ENCODE measurements at places on chromosomes 4 and X.

DNA sequence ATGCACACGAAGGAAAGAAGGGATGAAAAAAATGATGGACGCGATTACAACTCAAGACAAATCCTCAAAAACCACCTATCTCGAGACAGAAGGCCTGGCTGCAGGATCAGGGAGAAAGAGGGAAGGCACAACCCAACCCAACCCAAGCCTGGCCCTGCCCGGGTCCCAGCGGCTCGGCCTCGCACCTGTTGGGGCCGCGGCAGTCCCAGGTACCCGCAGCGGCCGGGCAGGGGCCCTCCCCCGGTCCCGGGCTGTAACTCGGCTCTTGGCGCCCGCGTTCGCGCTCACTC, 464 bp downstream of the RASGEF1B start:
- peaks cover 46% of the 10 kb centered on the region for H3K4me1 ChIP-seq
- H3K4me3 ChIP-seq, result peak overlapping the region; percentile 75
- no peaks in the 10 kb centered on the region for H3K36me3 ChIP-seq
- no peaks in the 10 kb centered on the region for H3K27me3 ChIP-seq
- peak overlapping the region; percentile 97 for H3K27ac ChIP-seq

DNA sequence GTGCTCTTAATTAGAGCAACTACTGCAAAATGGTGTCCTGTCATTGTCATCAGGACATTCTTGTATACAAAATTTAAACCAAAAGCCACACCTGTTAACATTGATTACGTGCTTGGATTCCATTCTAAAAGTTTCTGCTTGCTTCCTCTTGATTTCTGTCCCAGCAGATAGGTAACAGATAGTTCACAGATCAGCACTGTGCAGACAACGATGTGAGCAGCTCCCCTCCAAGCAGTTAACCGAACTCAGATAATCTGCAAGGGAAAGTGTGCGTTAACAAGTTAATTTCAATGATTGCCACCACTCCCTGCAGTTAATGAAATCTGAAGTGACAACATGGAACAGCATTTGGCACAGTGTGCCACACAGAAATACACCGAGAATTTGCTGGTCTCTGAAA, 54.4 kb upstream of the RELL1 start:
- DNase-seq, result no peak
- H3K27me3 ChIP-seq, result no peaks in the 10 kb centered on the region
- no peak overlapping the region for H3K4me3 ChIP-seq
- H3K27ac ChIP-seq, result no peak overlapping the region
- H3K4me1 ChIP-seq, result no peaks in the 10 kb centered on the region

DNA sequence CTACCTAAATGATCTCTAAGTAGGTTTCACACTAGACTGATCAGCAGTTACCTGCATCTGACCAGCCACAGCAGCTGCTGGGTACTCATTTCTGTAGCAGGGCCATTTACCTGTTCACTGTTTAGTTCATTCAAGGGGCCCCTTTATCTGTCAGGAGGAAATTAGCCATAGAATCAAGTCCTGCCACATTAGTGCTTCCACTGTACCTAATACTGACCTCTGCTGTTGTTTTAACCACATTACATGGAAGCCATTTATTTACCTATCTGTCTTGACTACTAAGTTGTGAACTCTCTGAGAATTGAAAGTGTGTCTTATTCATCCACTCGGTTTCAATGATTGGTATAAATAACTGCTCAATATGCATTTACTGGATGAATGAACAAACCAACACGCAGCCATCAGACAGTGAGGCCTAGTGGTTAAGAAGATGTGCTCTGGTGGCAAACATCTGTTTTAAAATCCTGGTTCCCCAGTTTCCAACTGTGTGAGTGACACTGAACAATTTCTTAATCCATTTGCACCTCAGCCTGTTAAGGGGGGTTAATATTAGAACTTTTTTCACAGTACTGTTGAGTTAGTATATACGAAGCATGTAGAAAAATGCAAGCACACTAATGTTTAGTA, 30.0 kb upstream of the ANXA5 start:
- H3K36me3 ChIP-seq, result no peaks in the 10 kb centered on the region
- H3K27me3 ChIP-seq, result no peaks in the 10 kb centered on the region
- H3K4me1 ChIP-seq, result no peaks in the 10 kb centered on the region
- H3K4me3 ChIP-seq, result no peak overlapping the region

DNA sequence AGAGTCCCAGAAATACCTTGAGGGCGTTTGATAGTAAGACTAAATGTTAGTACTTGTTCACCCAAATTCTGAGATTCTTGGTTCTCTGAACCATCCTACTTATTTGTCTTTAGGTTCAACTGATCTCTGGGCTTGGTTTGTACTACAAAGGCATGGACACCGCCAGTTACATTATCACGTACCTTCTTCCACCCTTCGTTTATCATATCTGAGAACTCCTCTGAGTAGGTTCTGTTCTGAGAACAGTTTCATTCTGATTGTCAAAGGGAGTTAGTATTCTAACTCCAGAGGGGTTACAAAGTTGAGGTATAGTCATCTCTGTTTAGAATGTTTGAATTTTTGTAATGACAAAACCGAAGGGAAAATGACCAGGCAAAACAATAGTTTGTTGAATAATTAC, 19.3 kb downstream of the ZFX start:
- H3K36me3 ChIP-seq, result no peaks in the 10 kb centered on the region
- no peak for DNase-seq
- H3K27me3 ChIP-seq, result no peaks in the 10 kb centered on the region
- H3K4me3 ChIP-seq, result no peak overlapping the region
- H3K27ac ChIP-seq, result no peak overlapping the region

GRCh38 chrX:42538405-42538804, 239.6 kb downstream of the PPP1R2C start:
- no peaks in the 10 kb centered on the region for H3K36me3 ChIP-seq
- DNase-seq, result no peak
- no peaks in the 10 kb centered on the region for H3K27me3 ChIP-seq
- no peak overlapping the region for H3K27ac ChIP-seq

- H3K4me1 ChIP-seq, result no peaks in the 10 kb centered on the region
- H3K36me3 ChIP-seq, result peaks cover 8% of the 10 kb centered on the region
- H3K4me3 ChIP-seq, result no peak overlapping the region
- no peaks in the 10 kb centered on the region for H3K27me3 ChIP-seq
- DNase-seq, result no peak
These were observed 13.9 kb downstream of the QDPR start for GRCh38 chr4:17497890-17498523.

GRCh38 chr4:14361084-14361483, 641.2 kb upstream of the CPEB2 start:
- no peaks in the 10 kb centered on the region for H3K36me3 ChIP-seq
- no peak overlapping the region for H3K27ac ChIP-seq

- no peak for DNase-seq
- no peaks in the 10 kb centered on the region for H3K36me3 ChIP-seq
- no peaks in the 10 kb centered on the region for H3K4me1 ChIP-seq
- H3K27ac ChIP-seq, result no peak overlapping the region
- H3K27me3 ChIP-seq, result no peaks in the 10 kb centered on the region
These were observed 193.7 kb downstream of the RASL11B start for GRCh38 chr4:53055716-53056403.

DNA sequence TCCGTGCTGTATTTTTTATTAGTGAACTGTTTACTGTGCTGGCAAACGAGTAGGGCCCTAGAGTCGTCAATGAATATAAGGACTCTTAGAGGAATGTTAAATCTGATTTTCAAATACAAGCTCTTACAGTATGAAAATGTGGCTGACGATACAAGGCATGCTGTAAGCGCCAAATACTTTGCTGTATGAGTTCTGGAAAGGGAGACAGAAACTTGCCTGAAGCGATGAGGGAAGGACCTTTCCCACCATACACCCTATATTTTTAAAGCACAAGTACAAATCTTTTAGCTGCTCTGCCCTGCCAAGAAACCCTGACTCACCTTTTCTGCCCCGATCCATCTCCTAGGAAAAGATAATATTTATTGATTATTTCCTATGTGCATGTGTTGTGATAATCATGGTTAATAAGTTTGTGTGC, 15.7 kb upstream of the RUFY3 start:
- no peaks in the 10 kb centered on the region for H3K36me3 ChIP-seq
- H3K4me1 ChIP-seq, result peaks cover 21% of the 10 kb centered on the region
- DNase-seq, result no peak
- H3K27ac ChIP-seq, result peak overlapping the region; percentile 99

- H3K27me3 ChIP-seq, result no peaks in the 10 kb centered on the region
- H3K4me3 ChIP-seq, result peak overlapping the region; percentile 73
- no peak for DNase-seq
- H3K27ac ChIP-seq, result peak overlapping the region; percentile 98
- H3K36me3 ChIP-seq, result no peaks in the 10 kb centered on the region
- peaks cover 40% of the 10 kb centered on the region for H3K4me1 ChIP-seq
These were observed 71.5 kb downstream of the AFF1 start for GRCh38 chr4:87006426-87006675.

DNA sequence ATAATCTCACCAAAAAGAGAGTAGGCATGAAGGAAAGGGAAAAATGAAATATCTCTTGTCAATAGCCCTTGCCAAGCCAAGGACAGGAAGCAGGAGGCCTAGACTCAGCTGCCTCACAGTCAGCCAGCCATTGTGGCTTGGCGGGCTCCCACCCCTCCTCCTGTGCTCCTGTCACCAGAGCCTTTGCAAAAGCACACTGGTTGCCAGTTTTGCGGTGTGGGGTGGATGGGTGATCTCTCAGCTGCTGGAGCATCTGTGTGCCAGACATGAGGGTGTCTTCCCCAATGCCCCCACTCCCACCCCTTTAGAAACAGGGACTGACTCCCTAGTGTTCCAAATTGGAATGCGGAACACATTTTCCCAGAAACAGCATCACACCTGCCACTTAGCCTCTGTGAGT, 26.1 kb downstream of the ARHGEF6 start:
- H3K27me3 ChIP-seq, result no peaks in the 10 kb centered on the region
- no peak overlapping the region for H3K27ac ChIP-seq
- no peak overlapping the region for H3K4me3 ChIP-seq
- H3K4me1 ChIP-seq, result no peaks in the 10 kb centered on the region

DNA sequence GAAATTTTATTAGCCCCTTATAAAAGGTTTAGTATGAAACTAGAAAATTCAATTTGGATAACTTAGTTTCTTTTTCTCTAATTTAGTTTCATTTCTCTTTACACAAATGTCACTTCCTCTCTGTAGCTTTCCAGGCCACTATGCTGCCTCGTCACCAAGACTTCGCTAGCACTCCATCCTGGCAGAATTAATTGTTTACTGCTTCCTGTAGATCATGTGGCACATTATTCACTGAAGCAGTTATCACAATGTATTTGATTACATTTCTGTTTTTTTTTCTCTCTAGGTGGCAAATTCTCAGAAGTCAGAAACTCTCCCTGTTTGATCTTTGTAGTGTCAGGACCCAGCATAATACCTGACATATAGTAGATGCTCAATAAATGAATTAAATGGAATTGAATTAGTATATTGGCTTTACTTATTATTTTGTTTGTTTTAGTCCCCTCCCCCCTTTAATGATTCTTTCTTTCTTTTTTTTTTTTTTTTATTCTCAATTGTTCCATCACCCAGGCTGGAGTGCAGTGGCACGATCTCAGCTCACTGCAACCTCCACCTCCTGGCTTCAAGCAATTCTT, 9.3 kb upstream of the SAT1 start:
- DNase-seq, result peak; percentile 19
- no peak overlapping the region for H3K4me3 ChIP-seq
- peak overlapping the region; percentile 18 for H3K27ac ChIP-seq
- no peaks in the 10 kb centered on the region for H3K36me3 ChIP-seq

- no peaks in the 10 kb centered on the region for H3K36me3 ChIP-seq
- no peak for DNase-seq
These were observed 21.5 kb downstream of the WDFY3 start for GRCh38 chr4:84944947-84945346.

GRCh38 chr4:6773106-6773505, 9.4 kb upstream of the KIAA0232 start:
- H3K27me3 ChIP-seq, result no peaks in the 10 kb centered on the region
- no peak for DNase-seq
- no peak overlapping the region for H3K4me3 ChIP-seq
- peak overlapping the region; percentile 62 for H3K27ac ChIP-seq
- no peaks in the 10 kb centered on the region for H3K36me3 ChIP-seq

DNA sequence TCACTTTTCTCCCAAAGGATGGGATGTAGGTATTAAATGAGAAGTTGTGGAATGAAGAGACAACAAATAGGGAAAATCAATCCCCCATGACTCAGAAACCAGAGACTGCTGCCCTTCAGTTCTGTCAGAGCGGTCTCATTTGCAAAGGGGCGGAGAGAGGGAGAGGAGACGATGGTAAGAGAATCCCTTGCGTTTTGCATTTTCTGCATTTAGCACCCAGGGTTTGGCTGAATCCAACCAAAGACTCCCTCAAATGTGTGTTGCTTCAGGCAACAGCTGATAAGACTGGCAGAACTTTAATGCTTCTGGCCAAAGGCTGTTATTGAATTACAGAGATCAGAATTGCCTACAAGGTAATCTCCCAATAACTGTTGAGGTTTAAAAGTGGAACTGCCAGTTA, 230.2 kb downstream of the EVC2 start:
- H3K27ac ChIP-seq, result no peak overlapping the region
- DNase-seq, result no peak
- no peak overlapping the region for H3K4me3 ChIP-seq
- H3K4me1 ChIP-seq, result no peaks in the 10 kb centered on the region
- H3K27me3 ChIP-seq, result no peaks in the 10 kb centered on the region
- H3K36me3 ChIP-seq, result no peaks in the 10 kb centered on the region

DNA sequence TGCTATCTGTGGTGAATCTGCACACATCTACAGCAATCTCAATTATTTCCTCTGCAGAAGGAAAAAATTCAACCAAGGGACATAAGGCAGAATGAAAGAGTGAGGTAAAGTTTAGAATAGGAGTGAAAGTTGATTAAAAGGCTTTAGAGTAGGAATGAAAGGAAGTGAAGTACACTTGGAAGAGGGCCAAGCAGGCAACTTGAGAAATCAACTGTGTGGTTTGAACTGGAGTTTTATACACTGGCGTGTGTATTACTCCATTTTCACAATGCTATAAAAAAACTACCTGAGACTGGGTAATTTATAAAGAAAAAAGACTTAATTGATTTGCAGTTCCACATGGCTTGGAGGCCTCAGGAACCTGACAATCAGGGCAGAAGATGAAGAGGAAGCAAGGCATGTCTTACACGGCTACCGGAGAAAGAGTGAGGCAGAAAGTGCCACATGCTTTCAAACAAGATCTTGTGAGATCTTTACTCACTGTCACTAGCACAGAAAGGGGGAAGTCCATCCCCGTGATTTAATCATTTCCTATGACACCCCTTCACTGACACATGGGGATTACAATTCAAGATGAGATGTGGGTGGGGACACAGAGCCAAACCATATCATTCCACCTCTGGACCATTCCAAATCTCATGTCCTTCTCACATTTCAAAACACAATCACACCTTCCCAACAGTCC, 234.8 kb downstream of the IL15 start:
- no peaks in the 10 kb centered on the region for H3K36me3 ChIP-seq
- H3K27me3 ChIP-seq, result no peaks in the 10 kb centered on the region
- no peak overlapping the region for H3K27ac ChIP-seq
- no peak for DNase-seq
- no peaks in the 10 kb centered on the region for H3K4me1 ChIP-seq

DNA sequence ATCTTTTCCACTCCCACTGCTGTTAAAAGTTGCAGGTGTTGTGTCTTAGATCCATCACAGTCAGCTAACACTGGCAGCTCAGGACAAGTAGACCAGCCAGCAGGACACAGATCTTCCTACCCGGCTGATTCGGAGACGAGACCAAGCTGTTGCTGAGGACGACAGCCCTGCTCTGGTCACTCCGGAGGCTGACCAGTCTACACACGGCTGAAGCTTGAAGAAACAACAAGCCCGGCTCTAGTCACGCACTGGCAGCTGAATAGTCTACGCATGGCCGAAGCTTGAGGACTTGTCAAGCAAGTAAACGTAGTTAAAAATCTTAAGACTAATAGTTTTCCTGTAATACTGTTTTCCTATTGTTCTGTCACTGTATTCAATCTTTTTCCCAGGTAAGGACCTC, 1.8 kb downstream of the ACOX3 start:
- no peak for DNase-seq
- H3K4me3 ChIP-seq, result no peak overlapping the region
- H3K4me1 ChIP-seq, result peaks cover 86% of the 10 kb centered on the region
- no peaks in the 10 kb centered on the region for H3K36me3 ChIP-seq
